ENCODE measurements at places on chromosomes 5 and 9.

GRCh38 chr9:126222363-126222834, 104.2 kb upstream of the MVB12B start:
- no peak for DNase-seq

DNA sequence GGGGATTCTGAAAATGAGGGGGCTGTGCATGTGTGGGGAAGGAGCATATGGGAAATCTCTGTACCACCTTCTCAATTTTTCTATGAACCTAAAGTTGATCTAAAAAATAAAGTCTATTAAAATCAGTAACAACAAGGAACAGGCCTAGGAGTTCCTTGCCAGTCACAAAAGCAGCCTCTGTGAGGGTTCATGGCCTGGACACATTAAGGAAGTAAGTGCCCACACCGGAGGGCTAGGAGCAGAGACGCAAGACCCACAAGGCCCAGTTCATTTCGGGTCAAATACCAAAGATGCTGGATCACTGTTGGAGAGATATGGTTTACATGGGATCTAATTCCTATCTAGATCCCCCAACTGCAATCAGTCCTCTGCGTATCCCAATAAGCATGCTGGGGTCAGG, 88.4 kb downstream of the SEMA4D start:
- no peak for DNase-seq

GRCh38 chr9:113454914-113455761, 8.4 kb upstream of the RGS3 start:
- peak; percentile 98 for DNase-seq

GRCh38 chr9:84731696-84732095, 62.2 kb downstream of the NTRK2 start:
- no peak for DNase-seq

DNA sequence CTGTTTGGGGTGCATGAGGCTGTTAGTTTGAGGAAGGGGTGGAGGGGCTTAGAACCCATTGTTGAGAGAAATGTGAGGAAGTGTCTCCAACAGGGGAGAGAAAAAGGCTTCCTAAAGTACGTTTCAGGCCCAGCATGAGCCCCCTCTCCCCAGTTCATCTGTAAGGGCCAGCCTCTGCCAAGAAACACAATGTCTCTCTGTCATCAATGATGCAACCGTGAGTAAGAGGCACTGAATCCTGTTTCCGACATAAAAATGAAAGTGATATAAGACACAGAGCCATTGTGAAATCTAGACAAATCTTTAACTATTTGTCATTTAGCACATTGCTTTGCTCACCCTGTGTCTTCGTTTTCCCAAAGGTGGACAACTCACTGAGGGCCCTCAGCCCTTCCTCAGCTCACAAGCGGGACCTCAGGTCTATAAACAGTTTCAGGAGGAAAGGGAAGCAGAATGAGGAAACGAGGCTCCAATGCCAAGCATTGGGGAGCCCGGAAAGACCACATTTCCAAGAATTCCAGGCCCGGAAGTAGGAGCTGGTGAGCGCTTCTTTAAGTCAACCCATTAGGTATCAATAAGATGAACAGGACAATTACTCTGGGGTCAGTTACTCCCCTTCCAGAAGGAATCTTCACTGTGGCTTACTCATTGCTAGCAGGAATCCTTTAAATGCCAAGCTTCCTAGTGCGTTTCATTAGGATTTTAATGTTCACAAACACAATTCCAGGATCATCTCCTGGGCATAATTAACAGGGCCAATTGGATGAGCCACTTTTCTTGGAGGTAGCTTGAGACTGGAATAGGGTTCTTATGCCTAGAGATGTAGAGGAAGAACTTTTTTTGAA, 59.0 kb upstream of the KLF4 start:
- peak; percentile 93 for DNase-seq

DNA sequence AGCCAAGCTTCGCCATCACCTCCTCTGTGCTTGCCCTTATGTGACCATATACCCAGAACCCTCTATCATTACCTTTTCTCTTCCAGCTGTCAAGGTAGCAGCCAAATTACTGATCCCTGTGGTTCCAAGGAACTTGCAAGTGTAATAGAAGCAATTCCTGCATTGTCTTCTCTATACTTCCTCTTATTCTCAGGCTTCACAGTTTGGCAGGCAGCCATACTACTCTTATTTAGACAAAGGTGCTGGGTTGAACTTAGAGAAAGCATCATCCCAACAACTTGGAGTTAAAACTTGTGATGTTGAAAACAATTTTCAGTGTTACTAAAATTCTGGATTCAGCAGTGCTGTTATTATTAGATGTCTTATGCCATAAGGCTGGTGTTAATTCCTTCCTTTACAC, 93.2 kb downstream of the NLN start:
- DNase-seq, result no peak

- DNase-seq, result peak; percentile 78
Measured at GRCh38 chr9:37582548-37583157, 6.5 kb upstream of the FBXO10 start.

GRCh38 chr5:11482011-11482410, 422.2 kb downstream of the CTNND2 start:
- no peak for DNase-seq

- no peak for DNase-seq
Measured at GRCh38 chr5:102835717-102836116, 80.6 kb downstream of the PAM start.

GRCh38 chr9:135167849-135168655, 80.6 kb downstream of the OLFM1 start:
- DNase-seq, result no peak

- no peak for DNase-seq
Measured at GRCh38 chr5:17295671-17296070, 78.2 kb downstream of the BASP1 start.

GRCh38 chr9:38074441-38074961, 5.5 kb upstream of the SHB start:
- DNase-seq, result no peak

- peak; percentile 46 for DNase-seq
Measured at GRCh38 chr5:42749020-42749419, 7.6 kb upstream of the CCDC152 start.

- DNase-seq, result no peak
Measured at GRCh38 chr9:133750982-133751649, 13.0 kb upstream of the SARDH start.

DNA sequence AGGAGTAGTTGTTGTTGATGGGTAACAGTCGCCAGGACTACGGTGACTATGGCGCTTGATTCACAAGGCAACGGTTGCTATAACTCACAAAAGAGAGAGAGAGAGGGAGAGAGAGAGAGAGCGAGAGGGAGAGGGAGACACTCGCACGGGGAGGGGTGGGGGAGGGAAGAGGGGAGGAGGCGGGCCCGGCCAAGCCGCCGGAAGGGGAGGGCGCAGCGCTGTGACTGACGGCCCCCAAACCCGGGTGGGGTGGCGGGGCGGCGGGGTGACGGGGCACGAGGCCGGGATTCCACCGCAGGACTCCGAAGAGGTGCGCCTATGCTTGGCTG, at the start of gene RFX3:
Gene RFX3 (minus strand): TSS at position 166 of the 329 bp plus-strand sequence. CDS start 130,413 bp downstream, outside the sequence.
- DNase-seq, result peak; percentile 97

- no peak for DNase-seq
Measured at GRCh38 chr5:174229514-174230370, 184.2 kb downstream of the NSG2 start.

- DNase-seq, result no peak
Measured at GRCh38 chr5:106962464-106963230, 708.1 kb downstream of the EFNA5 start.

DNA sequence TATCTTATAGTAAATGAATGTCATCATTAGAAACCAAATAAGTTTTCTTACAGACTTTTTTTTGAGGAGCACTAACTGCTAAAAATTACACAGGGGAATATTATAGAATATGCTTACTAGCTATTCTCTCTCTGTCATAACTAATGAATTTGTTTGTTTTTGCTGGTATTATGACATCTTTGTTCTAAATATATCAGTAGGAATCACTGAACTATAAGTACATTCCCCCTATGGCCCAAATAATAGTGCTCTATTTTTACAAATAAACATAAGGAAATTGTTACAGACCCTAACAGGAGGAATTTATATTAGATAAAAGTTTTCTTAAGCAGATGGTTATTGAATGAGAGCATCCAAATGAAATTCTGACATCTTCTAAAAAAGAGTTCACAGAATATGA, 83.0 kb upstream of the RIOK2 start:
- no peak for DNase-seq

DNA sequence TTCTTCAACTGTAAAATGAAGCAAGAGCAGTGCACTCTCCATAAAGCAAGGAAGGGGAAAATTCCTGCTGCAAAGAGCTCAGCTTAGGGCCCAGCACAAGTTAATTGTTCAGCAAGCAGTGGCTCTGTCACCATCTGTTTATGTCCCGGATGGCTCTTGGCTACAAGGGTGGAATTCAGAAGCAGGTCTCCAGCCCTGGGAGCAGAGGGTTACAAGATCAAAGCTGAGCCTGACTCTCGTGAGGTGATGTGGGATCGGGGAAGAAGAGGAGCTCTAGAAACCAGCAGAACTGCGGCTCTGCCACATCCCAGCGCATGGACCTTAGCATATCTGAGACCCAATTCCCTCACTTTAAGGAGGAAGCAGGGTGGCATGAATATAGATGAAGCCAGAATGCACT, 25.2 kb upstream of the OLFM1 start:
- no peak for DNase-seq

GRCh38 chr5:104172976-104173375, 610.4 kb upstream of the NUDT12 start:
- no peak for DNase-seq

- DNase-seq, result peak; percentile 92
Measured at GRCh38 chr9:134732392-134733110, 90.9 kb downstream of the COL5A1 start.

GRCh38 chr9:126564716-126565115, 49.0 kb upstream of the LMX1B start:
- no peak for DNase-seq

DNA sequence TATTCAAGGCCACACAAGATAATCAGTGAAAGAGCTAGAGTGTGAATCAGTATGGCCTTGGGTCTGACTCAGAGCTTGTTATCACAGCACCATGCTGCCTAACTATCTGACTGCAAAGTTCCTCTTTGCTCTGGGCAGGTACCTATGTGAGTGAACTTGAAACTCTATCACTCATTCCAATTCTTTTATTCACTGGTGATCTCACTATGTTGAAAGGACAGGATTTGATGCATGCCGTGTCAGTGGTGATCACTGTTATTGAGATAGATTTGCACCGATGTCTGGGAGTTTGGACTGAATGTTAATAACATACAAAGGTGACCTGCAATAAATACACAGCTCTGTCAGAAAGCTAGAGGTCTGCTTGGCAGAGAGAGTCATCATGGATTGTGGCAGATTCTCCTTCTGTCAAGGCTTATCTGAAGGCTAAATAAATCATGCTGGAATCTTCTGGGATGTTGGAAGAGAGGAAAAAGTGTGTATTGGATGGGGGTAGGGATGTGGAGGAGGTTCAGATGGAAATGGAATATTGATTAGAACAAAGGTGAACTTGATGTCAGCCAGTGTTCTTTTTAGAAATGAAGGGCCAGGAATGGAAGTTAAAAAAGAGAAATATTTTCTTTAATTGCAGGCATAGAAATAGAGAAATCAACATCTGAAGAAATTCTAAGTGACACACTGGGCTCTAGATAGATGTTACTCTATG, 91.8 kb upstream of the TNC start:
- DNase-seq, result peak; percentile 78

DNA sequence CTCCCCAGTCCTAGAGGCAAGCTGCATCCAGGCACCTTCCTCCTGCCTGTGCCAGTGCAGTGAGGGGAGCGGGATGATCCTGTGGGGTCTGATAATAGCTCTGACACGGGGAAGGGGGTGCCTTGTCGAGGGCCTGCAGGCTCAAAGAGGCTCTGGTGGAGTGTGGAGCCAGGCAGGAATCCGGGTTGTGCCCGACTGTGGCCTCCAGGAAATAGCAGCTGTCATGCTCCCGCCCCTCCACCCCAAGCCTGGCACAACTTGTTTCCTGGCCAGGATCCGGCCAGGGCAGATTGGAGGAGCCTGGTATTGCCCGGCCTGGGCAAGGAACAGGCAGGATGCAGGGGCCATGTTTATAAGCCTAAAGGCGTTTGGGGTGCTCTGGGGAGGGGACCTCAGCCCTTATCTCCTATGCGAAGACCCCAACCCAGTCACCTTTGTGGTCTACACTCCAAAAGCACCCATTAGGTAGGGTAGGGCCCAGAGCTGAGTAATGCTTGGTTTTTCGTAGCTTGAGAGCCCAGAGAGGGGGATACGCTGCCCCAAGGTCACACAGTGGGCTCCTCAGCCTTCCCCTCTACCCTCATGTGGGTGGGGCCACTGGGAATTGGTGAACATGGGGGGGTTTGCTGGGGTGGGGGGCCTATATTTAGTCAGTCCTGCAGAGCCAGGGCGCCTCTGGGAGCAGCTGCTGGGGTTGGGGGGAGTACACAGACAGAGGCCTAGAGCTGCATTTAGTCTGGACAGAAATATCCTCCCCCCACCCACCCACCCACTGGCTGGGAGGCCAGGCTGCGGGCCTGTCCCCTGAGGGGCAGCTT, 12.2 kb downstream of the CXXC5 start:
- peak; percentile 37 for DNase-seq

DNA sequence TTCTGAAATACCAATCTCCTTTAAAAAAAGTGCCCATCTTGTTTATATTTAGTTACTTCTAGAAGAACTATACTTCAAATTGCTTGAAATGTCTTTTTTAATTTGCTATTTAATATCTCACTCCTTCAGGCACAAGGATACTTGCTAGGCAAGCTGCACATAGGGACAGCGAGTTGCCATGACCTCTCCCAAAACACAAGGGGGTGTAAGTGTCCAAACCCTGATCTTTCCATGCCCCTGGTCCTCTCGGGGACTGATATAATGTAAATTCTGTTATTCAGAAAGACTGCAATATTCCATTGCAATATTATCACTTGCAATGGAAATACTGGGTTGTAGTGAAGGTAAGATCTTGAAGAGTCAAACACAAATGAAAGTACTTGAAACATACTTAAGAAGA, 480.4 kb downstream of the CETN3 start:
- DNase-seq, result no peak

DNA sequence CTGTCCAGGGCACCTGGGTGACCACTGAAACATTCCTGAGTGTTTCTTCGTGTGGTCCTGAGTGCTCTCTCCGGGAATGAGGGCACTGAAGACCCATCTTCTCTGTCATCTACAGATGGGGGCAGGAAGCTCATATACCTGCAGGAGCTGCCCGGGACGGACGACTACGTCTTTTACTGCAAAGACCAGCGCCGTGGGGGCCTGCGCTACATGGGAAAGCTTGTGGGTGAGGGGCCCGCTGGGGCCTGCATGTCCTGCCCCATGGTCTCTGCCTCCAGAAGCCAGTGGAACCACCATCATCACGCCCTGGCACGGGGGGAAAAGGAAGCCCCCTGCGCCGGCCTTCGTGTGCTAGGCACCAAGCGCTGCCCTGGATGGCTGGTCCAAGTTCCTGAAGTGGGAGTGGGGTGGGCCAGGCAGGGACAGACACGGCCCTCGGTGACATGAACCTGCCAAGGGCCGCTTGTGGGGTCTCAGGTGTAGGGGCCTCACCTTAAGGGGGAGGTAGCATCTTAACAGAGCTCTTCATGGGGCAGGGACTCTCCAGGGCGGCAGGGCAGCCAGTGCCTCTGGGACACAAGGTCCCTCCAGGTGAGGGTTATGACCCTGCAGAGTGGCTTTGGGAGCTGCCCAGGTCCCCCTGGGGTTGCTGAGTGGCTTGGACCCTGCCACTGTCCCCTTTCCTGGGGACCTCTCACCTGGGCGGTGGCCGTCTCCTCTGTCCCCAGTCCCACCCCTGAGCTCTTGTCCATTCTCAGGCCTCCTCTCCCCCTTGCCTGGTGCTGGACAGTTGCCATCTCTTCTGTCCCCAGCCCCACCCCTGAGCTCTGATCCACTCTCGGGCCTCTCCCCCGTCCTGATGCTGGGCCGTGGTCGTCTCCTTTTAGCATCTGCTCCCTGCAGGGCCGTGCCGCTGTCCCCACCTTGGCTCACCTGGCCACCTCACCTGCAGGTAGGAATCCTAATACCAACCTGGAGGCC, 2.1 kb downstream of the OBP2A start:
- no peak for DNase-seq

GRCh38 chr9:137454145-137454596, 5.0 kb downstream of the NSMF start:
- DNase-seq, result peak; percentile 9
